Mesenchymal stem cell (in vitro differentiated cells and primary cell): ENCODE measurements at places on chromosomes 2 and 18.

DNA sequence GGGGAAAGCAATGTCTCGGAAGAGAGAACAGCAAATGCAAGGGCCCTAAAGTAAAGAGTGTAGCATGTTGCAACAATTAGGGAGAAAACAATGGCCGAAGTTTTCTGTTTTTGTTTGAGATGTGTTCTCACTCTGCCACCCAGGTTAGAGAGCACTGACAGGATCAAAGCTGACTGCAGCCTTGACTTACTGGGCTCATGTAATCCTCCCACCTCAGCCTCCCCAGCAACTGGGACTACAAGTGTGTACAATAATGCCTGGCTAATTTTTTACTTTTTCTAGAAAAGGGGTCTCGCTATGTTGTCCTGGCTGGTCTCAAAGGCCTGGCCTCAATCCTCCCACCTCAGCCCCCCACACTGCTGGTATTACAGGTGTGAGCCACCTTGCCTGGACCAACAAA lies 23.9 kb downstream of the MEMO1 start:
- DNase-seq, result no peak

DNA sequence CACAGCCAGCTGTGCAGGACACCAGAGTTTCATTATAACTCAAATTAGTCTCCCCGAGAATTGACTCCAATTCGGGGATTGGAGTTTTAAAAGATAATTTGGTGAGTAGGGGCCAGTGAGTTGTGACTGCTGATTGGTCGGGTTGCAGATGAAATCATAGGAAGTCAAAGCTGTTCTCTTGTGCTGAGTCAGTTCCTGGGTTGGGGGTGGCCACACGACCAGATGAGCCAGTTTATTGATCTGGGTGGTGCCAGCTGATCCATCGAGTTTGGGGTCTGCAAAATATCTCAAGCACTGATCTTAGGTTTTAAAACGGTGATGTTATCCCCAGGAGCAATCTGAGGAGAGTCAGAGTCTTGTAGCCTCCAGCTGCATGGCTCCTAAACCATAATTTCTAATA lies 82.7 kb upstream of the SLC66A3 start:
- no peak for DNase-seq

DNA sequence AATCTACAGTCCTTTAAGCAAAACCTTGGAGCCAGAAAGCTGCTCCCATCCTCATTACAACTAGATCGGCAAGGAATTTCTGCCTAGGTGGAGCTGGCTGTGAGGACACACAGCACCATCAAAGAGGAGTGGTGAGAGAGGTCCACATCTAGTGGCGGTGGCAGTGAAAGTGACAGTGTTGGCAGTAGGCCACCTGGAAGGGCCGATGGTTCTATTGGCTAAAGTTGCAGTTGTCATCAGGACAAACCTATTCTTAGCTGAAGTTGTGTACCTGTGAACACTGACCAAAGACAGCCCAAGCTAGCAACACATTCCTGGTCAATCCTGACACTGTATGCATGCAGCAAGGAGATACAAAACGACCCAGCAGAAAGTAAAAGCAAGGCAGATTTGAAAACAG lies 218.1 kb upstream of the CHAC2 start:
- DNase-seq, result no peak

DNA sequence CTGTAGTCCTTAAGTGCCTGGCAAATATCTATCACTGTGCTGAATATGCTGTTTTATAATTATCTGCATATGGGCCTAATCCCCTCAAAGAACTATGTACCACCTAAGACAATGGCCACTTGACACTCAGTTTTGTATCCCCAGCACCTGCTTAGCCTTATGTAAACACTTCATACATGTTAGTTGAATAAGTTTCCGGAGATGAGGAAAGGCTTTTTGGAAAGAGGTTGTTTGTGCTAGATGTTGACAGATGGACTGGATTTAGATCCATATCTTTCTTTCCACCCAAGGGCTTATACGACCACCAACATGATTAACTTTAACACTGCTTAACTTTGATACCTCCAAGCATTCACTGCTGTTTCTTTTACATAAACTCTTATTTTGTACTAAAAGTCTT lies 63.3 kb downstream of the FAM228A start:
- no peak for DNase-seq

DNA sequence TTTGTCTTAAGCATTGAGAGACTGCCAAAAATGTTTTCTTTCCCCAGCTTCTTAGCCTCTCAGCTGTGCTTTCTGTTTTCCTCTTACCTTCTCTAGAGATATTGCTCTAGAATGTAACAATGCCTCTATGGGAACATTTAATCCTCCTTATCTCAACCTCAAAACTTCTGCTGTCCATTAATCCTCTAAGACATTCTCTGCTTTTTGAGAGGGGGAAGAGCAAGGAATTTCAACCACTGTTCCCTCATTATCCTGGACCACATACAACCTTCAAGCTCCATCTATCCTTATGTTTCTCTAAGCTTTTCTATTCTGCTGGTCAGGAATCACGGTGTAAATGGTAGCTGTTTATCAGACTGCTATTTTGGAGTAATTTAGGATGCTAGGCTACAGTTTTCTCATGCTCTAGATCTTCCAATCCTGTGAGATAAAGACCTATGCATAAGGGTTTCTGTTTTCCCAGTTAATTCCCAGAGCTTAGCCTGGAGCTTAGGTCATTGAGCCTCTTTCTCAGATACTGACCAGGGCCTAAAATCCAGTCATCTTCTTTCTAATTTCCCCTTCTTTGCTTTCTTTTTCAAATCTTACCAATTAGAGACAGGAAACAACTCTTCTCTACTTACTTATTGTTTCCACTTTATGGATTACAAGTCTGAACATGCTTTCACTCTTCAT lies 282.0 kb downstream of the CALCRL start:
- DNase-seq, result peak; percentile 26

- peak; percentile 35 for DNase-seq
Measured at GRCh38 chr18:27839141-27839540, 337.8 kb downstream of the CDH2 start.

GRCh38 chr18:13246591-13246990 lies 28.0 kb downstream of the LDLRAD4 start:
- no peak for DNase-seq

GRCh38 chr2:240912878-240913809 lies 7.0 kb downstream of the CROCC2 start:
- DNase-seq, result no peak

DNA sequence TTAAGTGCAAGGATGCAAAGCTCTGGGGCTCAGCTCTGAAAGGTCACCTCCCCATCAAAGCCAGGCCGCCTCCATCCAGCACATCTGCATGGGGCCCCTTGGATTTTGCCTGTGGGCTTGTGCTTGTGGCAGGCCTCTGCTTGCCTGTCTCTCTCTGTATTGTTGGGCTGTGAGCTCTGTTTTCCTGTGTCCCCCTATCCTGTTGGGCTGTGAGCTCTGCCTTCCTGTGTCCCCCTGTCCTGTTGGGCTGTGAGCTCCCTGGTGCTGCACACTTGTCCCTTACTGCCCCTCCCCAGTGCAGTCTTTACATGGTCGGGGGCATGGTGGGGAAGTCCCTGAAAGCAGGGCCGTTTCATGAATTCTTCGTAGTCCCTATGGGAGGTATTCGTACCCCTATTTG lies 49.2 kb upstream of the PDIA6 start:
- no peak for DNase-seq

GRCh38 chr18:76425146-76426131 lies 69.6 kb downstream of the ZNF516 start:
- peak; percentile 40 for DNase-seq

GRCh38 chr2:153543635-153544071 lies 65.1 kb upstream of the RPRM start:
- no peak for DNase-seq

- DNase-seq, result no peak
Measured at GRCh38 chr18:33676593-33676992, 98.6 kb downstream of the ASXL3 start.

DNA sequence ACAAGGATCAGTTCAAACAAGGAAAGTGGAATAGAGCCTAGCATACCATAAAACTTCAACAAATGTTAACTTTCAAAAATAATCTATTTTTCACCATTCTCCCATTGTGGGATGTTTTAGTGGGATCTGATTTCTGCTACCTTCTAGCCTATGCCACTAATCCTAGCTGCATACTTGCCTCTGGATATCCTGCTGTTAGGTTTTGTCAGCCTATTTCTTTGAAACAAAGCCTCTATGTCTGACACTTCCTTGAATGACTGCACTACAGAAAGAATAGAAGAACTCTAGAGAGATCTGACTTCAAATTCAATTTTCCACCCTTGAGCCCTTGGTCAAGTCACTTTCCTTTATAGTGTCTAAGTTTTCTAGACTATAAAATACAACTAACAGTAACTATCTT lies 291.5 kb downstream of the PTH2R start:
- no peak for DNase-seq

- DNase-seq, result no peak
Measured at GRCh38 chr2:41972819-41973218, 75.0 kb upstream of the PKDCC start.

- DNase-seq, result peak; percentile 4
Measured at GRCh38 chr2:30756051-30756719, 51.1 kb downstream of the CAPN13 start.

DNA sequence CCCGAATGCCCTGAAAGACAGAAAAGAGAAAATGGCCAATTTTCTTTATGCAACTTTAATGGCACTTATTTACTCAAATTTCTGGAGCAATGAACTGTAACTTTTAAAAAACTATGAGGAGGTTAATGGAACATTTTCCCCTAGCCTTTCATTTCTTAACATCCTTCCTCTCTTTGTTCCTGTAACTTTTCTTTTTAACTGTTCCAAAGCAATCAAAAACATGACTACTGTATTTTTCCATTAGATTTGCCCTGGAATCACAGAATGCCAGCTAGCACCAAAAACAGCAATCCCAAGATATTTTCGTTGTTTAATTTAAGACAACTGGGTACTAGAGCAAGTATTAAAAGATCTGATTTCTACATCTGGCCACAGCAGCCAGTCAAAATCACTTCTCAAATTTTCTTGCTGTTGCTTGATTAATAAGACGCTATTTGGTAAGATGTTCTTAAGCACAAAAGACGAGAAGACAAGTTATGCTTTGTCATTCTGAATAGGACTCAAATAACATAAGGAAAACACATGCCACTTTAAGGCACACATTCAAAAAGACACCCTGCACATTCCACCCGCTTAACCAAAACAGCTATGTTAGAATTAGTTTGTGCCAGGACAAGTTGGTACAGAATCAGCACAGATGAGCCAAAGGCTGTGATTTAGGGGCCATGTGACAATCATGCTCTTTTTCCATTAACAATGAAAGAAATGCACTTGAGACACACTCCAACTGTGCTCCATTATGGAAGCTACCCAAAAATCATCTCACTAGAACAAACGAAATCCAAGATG lies 3.6 kb downstream of the STARD7 start:
- no peak for DNase-seq

DNA sequence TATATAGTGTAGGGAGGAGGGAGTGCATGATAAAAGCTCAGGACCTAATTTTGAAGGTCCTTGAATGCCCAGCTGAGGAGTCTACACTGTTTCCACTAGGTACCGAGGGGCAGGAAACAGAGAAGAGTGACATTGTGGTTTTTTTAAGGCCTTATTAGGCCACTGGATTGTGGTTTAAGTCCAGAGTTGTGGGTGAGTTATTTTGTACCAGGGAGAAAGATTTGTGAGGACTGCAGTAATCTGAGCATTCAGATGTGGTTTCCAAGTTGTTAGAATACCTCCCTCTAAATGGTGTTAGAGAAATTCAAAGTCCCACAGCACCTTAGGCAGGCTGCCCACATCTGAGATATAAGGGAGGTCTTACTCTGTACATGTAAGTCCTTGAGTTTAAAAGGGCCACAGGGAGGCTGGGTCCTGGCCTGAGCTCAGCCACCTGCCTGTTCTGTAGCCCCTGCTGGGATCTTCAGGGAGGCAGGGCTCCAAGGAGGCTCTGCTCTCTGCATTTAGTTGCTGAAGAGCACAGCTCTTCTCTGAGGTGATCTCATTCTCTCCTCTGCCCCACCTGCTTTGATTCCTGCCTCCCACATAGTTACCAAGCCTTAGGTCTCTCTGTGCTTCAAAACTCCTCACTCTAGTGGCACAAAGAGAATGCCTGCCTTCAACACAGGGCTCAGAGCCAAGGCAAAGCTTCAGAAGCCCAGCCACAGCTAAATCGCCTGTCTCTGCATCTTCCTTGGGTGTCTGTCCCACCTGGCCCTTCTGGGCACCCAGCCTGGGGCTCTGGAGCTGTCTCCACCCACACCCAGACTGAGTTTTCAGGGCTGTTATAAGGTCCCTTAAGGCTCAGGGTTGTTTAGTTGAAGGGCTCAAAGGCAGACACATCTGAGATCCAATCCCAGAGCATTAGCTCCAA lies 88.1 kb downstream of the VSNL1 start:
- DNase-seq, result no peak

DNA sequence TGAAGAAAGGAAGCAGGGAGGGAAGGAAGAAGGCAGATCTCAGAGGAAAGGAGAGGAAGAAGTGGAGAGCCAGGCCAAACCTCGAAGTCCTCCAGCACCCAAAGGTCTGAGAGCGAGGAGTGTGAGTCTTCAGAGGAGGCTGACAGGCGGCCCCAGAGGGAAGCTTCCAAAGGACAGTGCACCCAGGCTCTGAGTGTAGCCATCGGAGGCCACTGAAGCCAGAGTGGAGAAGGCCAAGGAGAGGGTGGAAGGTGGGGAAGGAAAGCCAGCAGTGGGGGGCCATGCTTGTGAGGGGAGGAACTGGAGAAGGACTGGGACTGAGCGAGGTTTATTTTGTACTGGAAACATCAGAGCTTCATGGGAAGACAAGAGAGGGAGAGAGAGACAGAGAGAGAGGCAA lies 6.0 kb downstream of the ATP6V1B1 start:
- DNase-seq, result no peak

- no peak for DNase-seq
Measured at GRCh38 chr2:235573331-235574221, 79.7 kb downstream of the AGAP1 start.

GRCh38 chr2:158392687-158393086 lies 63.9 kb downstream of the CCDC148 start:
- DNase-seq, result no peak

DNA sequence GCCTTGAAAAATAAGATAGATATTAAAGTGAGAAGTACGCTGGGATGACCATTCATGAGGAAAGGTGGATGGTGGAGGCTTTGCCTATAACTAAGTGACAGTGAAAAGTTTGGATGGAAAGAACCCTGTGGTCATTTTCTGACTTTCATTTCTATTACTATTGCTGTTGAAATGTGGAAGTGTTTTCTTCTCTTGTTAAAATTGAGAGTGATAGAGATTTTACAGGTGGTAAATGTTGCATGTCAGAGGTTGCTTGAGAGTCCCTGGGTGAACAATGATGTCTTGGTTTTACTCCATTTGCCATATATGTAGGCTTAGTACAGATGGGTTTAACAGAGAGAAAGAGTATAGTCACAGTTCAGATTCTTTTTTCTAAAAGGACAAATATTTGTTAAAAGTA lies 18.4 kb downstream of the NCOA1 start:
- no peak for DNase-seq

DNA sequence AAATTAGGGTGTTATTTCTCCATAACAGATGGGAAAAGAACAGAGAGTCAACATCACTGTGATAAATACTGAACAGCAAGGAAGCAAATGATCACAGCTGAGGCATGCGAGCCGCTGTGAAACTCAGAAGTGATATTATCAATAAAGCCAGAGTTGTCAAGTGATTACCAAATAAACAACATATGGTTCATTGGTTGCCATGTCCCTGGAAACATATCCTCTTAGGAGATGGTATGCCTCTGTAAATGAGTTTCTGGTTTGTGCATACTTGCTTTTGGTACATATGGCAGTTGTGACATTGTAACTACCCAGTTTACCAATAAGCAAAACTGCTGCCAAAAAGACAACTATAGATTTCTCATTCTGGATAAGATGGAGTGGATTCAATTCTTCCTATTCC lies 23.8 kb downstream of the RAPGEF4 start:
- DNase-seq, result no peak

GRCh38 chr2:16330571-16330970 lies 335.1 kb downstream of the CYRIA start:
- peak; percentile 8 for DNase-seq

GRCh38 chr2:208440716-208441115 lies 34.1 kb downstream of the PTH2R start:
- DNase-seq, result no peak
